Renal pelvis (tissue), 12 donors: ENCODE measurements at places on chromosomes 13 and 19. TPM values are rescaled to one million over a fixed set of nuclear protein-coding genes. Genes with fewer than 3 reads are reported as not detected.
A peak's percentile ranks its signal among the peaks of the same experiment; 100 is the strongest.

DNA sequence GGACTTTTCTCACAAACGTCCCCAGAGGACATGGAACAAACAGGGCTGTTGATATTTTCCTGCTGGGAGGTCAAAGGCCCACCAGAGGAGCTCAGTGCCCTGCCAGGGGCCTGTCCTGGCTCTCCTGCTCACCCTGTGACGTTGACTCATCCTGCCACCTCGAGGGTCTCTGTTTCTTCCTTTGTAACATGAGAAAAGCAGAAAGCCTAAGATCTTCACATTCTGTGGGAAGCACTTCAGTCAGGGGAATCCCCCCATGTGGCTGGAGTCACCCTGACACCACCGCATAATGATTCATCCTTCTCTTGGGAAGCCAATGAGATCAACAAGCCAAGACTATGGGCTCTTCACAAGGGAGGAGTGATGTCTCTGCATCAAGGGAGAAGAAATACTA, 147.9 kb downstream of the KATNAL1 start:
- DNase-seq: no peak

GRCh38 chr19:20279516-20279915, 112.5 kb downstream of the ZNF486 start:
- DNase-seq: no peak

GRCh38 chr13:99342723-99343315, 35.6 kb upstream of the GPR183 start:
- DNase-seq: no peak

DNA sequence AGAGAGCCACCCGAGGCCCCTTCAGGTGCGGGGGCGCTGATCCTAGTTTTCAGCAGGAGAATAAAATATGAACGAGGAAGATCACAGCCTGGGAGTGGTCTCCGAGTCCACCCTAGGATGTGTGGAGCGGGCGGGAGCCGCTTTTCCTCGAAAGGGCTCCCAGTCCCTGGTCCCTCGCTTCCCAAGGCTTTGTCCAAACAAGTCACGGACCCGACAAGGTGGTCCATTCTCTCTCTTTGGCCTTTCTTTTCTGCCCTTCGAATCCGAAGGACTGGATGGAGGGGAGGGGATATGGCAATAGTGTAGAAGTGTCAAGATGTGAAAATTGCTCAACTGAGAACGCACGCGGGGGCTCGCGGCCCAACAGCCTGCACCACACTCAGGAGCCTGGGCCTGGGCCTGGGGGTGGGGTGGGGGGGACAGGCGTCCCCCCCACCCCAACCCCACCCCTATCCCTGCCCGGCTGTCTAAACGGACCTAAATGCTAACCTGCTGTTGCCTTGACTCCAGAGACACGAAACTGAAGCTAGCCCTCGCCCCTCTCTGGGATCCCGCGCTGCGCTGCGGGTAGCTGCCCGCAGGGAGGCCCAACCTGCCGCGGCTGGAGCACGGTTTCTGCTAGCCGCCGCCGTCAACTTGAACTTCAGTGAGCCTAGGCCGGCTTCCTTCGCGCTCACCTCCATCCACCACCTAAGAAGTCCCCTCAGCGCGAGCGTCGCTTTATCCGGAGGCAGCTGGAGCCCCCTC, 7.1 kb downstream of the ZIC2 start:
- no peak for DNase-seq

DNA sequence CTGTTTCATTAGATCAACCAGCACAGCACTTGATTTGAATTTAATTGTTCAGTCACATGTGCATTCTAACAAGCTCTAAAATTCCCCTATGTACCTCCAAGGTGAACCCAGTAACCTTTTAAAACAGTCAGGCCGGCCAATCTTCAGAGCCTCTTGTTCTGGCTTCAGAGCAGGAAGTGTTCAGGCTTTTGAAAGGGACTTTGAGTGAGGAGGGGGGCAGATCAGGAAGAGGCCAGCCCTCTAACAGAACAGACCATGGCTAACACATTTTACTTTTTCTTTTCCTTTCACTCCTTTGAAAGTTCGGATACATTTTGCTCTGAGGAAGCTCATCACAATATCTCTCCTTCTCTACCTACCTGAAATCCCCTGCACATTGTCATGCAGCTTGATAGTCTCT, 390.3 kb downstream of the TBC1D4 start:
- no peak for DNase-seq

GRCh38 chr13:33494596-33495204, 209.1 kb upstream of the STARD13 start:
- DNase-seq: peak; percentile 57

- no peak for DNase-seq
Observed at GRCh38 chr13:100836711-100837110, 162.1 kb upstream of the TMTC4 start.

The SYCN gene
- not detected for polyA plus RNA-seq

The NALCN gene
- 1.3 TPM for polyA plus RNA-seq
